Stimulated activated CD8-positive, alpha-beta memory T cell treated with anti-CD3 and anti-CD28 coated beads, Interleukin-15, amount 100 ng/mL, for 4 hours (primary cell): ENCODE measurements at places on chromosomes 1 and 21.

GRCh38 chr1:207069858-207070506 lies 16.9 kb downstream of the PFKFB2 start:
- DNase-seq, result no peak

DNA sequence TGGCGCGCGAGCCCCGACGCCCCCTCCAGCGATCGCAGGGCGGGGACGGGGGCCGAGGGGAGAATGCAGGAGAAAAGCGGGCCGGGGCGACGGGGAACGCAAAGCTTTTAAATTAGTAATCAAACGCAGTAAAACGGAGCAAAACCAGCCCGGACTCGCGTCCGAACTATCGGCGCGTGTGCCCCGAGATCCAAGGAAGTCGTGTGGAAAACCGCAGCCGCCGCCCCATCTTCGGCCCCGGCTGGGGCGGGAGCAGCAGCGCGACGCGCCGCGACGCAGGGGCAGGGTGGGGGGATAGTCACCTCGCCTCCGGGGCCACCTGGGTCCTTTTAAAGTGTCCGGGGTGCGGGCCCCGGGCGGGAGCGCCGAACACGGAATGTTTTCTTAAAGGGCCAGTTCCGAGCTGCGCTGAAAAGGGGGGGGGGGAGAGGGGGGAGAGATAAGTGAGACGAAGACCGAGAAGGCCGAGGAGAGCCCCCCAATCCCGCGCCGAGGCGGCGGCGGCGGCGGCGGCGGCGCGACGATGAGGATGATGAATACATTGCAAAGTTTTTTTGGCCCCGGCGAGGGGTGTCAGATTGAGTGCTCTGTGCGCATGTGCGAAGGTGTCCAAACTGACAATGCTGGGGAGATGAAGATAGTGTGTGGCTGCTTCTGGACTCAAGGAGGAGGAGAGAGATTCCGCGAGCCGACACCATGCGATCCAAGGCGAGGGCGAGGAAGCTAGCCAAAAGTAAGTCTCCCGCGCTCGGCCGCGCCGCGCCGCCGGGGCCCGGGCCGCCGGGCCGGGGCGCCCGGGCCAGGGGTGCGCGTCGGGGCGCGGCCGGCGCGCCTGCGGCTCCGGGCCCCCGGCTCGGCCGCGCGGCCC lies at the start of gene PRDM16:
PRDM16 (plus strand) TSS at position 640 of the 868 bp plus-strand sequence; CDS start at position 697, 57 bp downstream.
- DNase-seq, result no peak

- DNase-seq, result no peak
Measured at GRCh38 chr1:181453541-181454201, 29.6 kb upstream of the CACNA1E start.

- DNase-seq, result no peak
Measured at GRCh38 chr1:29094433-29094832, 29.3 kb downstream of the TMEM200B start.

DNA sequence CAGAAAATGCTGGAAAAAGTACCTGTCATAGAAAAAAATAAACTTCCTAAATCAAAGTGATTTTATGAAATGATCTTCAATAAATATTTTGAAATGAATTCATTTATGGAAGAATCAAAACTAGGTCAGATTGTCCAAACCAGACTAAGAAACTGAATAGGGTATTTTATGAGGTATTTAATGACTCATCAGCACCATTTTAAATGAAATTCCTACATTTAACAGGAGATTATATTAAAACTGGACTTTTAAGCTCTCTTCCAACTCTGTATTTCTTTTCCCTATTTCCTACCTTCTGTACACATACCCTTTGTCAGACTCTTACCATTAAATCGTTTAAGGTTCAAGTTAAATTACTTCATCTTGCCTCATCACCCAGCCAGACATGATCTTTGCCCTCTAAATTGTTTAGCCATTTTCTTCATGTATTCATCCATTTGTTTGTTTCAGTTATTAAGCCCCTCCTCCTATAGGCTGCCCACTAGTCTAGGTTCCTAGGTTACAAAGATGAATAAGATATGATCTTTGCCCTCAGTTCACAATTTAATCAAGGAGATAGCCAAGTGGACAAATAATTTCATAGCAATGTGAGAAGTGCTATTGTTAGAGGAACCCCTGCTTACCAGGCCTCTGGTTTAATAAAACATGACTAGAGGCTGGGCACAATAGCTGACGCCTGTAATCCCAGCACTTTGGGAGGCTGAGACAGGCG lies 25.0 kb downstream of the TATDN3 start:
- DNase-seq, result no peak

GRCh38 chr1:74964508-74965102 lies 169.6 kb upstream of the LHX8 start:
- DNase-seq, result no peak

DNA sequence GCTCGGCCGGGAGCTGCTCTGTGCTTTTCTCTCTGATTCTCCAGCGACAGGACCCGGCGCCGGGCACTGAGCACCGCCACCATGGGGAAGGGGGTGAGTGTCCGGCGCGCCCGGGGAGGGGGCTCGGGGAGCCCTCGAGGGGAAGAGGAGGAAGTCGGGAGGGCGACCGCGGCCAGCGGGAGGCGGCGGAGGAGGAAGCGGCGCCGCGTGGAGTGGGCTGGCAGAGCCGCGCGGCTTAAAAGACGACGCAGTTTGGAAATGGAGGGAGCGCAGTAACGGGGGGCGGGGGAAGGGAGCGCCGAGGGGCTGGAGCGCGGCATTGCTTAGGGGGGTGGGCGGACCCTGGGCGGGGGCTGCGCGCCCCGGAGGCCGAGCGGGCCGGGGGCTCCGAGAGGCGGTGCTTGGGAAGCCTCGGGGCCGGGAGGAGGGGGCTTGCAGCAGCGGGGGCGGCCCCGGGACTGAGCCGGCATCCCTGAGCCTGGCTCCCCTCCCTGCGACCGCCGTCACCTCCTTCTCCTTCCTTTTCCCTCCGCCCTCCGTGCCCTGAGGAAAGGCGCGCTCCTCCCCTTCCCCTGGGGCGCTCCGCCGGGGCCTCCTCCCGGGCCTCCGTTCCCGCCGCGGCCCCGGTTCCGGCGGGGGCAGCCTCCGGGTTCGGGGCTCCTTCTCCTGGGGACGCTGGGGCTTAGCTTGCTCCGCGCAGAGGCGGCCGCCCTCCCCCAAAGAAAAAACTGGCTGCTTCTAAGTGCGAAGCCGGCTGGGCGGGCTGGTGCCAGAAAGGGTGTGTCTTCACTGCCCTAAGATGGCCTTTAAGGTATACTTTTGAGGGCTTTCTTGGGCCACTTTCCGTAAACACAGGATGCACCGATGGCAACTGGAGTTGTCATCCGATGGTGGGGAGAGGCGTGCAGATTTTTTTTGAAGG lies 648 bp downstream of the ATP1A1 start:
- peak; percentile 30 for DNase-seq

GRCh38 chr1:119933397-119933796 lies 37.1 kb upstream of the ADAM30 start:
- DNase-seq, result no peak

DNA sequence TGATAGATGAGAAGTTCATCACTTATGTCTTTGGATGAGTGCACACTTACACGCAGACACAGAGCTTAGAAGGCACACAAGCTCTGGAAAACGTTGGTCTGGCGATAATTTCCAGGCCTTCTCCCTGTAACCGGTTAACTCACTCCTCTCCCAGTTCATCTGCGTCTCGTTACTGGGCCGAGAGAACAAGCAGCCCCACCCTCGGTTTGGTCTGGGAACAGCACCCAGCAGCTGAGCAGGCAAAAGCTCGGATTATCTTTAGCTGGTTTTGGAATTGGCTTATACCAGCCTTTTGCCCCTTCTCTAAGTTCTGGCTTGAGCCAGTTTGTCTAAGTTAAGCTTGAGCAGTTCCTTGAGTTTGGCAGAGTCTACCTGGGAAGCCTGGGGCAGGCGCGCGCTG lies 27.3 kb upstream of the COL6A1 start:
- no peak for DNase-seq

- no peak for DNase-seq
Measured at GRCh38 chr1:194176212-194176611, 989.8 kb upstream of the B3GALT2 start.

DNA sequence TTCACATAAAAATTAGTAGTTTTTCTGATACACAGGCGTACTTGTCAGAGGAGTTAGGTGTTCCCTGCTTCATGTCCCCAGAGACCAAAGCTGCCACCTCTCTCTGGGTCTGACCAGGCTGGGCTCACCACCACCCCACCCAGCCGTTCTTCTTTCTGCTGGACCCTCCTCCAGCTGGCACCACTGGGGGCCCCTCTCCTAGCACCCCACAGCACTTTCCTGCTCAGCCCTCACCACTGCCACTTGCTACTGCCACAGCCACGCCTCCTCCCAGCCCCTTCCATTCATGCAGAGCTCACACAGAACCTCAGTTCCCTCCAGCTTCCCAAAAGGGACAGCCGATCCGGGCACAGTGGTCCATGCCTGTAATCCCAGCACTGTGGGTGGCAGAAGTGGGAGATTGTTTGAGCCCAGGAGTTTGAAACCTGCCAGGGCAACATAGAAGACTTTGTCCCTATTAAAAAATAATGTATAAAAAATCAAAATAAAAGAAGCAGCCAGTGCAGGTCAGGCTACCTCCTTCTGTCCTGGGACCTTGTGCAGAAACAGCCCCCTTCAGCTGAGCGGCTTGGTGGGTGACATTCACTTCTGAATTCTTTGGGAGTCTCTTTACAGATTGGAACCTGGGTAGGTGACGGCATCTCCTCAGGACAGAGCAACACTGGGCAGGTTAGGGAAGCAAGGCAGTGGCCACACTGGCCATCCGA lies 208.3 kb downstream of the TOMM20 start:
- no peak for DNase-seq

GRCh38 chr1:149932474-149932873 lies 4.2 kb downstream of the MTMR11 start:
- DNase-seq, result no peak

DNA sequence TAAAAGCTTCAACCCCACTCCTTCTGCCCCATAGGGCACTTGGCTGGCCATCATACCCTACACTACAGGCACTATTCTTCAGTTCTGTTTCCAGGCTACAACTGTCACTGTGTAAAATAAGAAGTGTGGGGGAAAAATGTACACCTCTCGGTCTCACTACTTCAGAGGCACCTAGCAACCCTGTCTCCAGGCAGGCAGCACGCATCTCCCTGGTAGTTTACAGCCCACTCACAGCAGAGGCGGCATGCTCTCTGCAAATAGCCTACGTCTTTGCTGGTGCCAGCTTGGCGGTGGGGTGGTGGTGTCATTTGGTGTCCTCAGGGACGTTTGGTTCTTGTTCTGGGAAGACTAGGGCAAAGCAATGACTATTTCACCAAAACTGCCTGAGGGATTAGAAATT lies 48.2 kb upstream of the BTG3 start:
- DNase-seq, result no peak

DNA sequence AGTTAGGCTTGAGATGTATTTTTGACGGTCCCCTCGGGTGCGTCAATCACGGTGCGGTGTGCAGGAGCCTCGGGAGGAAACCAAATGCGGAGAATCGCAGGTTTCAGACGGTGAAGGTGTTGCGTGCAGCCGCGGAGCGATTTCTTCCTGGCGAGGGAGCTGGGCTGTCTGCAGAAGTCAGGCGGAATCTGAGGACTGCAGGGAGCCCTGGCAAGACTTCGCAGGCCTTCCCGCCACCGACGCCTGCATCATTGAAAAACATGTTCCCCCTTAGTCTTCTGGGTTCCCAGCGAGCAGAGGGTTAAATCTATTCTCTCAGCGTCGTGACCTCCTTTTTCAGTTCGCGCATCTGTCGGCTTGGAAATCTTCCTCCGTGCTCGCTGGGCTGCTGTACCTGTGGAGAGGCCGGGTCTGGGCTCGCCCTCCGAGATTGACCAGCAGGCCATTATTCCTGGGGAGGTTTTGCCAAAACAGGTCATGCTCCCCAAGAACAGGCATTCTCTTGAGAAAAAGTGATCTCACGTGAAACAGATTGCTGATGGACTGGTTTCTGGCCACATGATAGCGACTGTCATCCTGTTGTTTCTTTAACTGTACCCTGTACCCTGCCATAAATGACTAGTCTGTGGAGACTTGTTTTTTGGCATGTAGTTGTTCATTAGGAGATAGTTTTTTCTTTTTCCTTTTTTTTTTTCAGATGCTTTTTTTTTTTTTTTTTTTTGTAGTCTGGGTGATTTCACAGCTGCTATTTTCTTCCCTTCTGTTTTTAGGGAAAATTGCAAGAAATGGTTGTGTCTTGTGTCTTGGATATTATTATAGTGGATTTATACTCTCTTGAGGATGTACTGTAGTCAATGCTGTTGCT lies 894 bp downstream of the EPB41 start:
- DNase-seq, result peak; percentile 10

DNA sequence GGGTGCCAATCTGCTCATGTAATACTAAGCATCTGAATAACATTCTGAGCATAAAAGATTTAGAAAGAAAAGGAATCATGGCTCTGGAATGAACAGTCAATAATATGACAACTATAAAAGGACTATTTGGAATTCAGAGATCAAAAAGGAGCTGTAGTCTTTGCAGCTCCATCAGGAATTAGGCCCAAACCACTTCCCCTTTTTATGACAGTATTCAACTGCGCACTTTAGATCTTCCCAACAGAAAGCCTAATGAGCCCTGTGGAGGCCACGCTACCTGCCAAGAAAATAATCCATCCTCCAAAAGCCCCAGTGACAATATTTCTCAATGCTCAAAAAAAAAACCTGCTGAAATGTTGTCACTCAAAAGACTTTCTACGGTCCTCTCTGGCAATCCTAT lies 163.2 kb downstream of the SNX7 start:
- no peak for DNase-seq

- DNase-seq, result no peak
Measured at GRCh38 chr21:22115746-22116145, 1117.5 kb downstream of the NCAM2 start.

GRCh38 chr1:184608581-184608980 lies 146.1 kb downstream of the EDEM3 start:
- no peak for DNase-seq

DNA sequence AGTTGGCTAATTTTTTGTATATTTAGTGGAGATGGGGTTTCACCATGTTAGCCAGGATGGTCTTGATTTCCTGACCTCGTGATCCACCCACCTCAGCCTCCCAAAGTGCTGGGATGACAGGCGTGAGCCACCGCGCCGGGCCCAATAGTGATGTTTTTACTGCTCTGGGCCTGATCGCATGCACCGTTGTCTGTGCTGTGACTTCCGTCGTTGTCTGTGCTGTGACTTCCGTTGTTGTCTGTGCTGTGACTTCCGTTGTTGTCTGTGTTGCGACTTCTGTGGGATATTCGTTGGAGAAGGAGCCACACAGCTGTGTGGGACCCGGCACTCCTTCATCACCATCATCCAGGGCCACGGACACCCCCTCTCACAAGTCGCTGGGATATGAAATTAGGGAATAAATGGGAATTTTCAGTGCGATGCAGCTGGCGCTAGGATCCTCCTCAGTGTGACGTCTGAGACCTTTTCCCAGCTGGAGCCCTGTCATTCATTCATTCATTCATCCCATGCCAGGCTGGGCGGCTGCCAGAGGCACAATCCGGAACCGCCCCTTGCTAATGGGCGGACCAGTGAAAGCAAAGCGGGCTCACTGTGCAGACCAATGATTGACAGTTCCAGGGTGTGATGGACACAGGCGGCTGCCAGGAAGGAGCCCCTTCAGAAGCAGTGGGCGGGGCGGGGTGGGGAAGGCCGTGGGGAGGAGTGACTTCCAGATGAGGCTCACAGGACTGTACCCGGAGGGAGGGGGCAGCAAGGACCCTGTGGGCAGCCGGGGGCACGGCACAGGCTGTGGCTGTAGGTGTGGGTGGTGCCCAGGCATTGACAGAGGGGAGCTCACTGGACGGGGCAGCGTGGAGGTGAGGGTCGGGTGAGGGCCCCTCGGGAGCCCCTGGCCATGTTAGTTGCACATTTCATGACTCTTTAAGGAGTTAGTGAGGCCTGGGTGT lies 48.9 kb downstream of the PRKCZ start:
- no peak for DNase-seq

- DNase-seq, result no peak
Measured at GRCh38 chr1:185265314-185265713, 51.7 kb downstream of the IVNS1ABP start.
